ENCODE measurements at places on chromosomes 6 and 20. TPM values are rescaled to one million over a fixed set of nuclear protein-coding genes. Genes with fewer than 3 reads are reported as not detected.
A peak's percentile ranks its signal among the peaks of the same experiment; 100 is the strongest.

DNA sequence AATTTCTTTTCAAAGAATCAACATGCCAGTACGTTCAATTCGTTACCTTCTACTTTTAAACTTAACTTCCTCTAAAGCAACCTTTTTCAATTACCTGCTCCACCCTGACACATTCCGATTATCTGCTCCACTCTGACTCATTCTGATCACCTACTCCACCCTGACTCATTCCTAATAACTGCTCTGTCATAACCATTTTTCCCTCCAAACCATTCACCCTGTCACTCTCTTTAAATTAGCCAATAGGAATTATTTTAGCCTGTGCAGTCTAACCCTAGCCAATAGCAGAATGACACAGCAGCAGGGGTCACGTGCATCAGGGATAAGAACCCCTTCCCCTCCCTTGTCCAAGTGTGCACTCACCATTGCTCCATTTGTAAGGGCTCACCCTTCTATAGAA, 557.4 kb upstream of the EYS start:
- no peaks in the 10 kb centered on the region for H3K27me3 ChIP-seq
- no peak overlapping the region for H3K4me3 ChIP-seq
- DNase-seq, result no peak
- no peak overlapping the region for H3K27ac ChIP-seq

- H3K27me3 ChIP-seq, result no peaks in the 10 kb centered on the region
- peaks cover 4% of the 10 kb centered on the region for H3K4me1 ChIP-seq
- DNase-seq, result no peak
Observed at GRCh38 chr6:130853555-130854183, 26.5 kb downstream of the SMLR1 start.

- H3K4me1 ChIP-seq, result no peaks in the 10 kb centered on the region
- H3K27me3 ChIP-seq, result peaks cover 23% of the 10 kb centered on the region
- no peak overlapping the region for H3K27ac ChIP-seq
- H3K4me3 ChIP-seq, result no peak overlapping the region
- peak; percentile 15 for DNase-seq
Observed at GRCh38 chr20:137668-138490, 4.5 kb upstream of the DEFB126 start.

DNA sequence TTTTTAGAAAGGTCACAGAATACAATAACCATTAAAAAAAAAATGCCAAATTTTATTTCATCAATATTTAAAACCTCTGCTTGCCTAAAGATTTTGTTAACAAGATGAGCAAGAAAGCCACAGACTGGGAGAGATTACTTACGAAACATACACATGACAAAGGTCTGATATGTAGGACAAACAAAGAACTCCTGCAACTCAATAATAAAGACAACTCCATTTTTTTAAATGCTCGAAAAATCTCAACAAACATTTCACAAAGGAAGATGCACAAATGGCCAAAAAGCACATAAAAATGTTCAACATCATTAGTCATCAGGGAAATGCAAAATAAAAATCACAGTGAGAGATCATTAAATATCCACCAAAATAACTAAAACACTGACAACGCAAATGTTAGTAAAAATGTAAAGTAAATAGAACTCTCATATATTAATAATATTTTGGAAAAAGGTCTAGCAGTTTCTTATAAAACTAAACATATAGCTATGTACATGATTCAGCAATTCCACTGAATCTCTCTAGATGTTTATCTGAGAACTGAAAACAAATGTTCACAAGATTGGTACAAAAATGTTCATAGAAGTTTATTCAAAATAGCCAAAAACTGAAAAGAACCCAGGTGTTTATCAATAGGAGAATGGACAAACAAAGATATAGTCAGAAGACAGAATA, 10.3 kb downstream of the STK38 start:
- no peak overlapping the region for H3K4me3 ChIP-seq
- peaks cover 45% of the 10 kb centered on the region for H3K36me3 ChIP-seq

DNA sequence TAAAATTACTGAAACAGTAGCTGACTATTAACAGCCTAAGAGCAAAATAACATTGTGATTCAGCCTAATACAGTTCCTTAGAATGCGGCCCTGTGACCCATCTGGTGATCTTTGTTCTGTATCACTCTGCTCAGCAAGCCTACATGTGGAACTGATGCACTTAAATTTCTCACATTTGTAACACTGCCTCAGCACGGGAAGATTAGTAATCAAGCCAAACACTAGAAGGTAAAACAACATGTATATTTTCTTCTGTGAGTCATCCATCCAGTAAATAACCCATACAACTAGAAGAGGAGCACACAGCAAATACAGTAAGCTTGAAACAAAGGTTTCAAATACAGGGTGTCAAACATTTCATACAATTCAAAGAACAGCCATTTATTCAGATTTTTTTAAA, 189.7 kb upstream of the NOX3 start:
- H3K4me1 ChIP-seq, result peaks cover 6% of the 10 kb centered on the region
- H3K4me3 ChIP-seq, result no peak overlapping the region
- peaks cover 3% of the 10 kb centered on the region for H3K27me3 ChIP-seq
- no peaks in the 10 kb centered on the region for H3K36me3 ChIP-seq
- DNase-seq, result no peak

- peaks cover 69% of the 10 kb centered on the region for H3K4me1 ChIP-seq
- DNase-seq, result no peak
- no peaks in the 10 kb centered on the region for H3K36me3 ChIP-seq
- peak overlapping the region; percentile 55 for H3K27ac ChIP-seq
- no peaks in the 10 kb centered on the region for H3K27me3 ChIP-seq
Observed at GRCh38 chr6:31473780-31474761, 23.9 kb upstream of the MICB start.

- no peaks in the 10 kb centered on the region for H3K27me3 ChIP-seq
- no peaks in the 10 kb centered on the region for H3K36me3 ChIP-seq
- no peak overlapping the region for H3K27ac ChIP-seq
- peaks cover 12% of the 10 kb centered on the region for H3K4me1 ChIP-seq
- no peak overlapping the region for H3K4me3 ChIP-seq
Observed at GRCh38 chr6:36621371-36621855, 27.3 kb downstream of the SRSF3 start.

- H3K36me3 ChIP-seq, result no peaks in the 10 kb centered on the region
- peak; percentile 6 for DNase-seq
- H3K4me1 ChIP-seq, result no peaks in the 10 kb centered on the region
- peaks cover 13% of the 10 kb centered on the region for H3K27me3 ChIP-seq
- H3K4me3 ChIP-seq, result no peak overlapping the region
Observed at GRCh38 chr6:170097505-170098427, 193.1 kb downstream of the DLL1 start.

DNA sequence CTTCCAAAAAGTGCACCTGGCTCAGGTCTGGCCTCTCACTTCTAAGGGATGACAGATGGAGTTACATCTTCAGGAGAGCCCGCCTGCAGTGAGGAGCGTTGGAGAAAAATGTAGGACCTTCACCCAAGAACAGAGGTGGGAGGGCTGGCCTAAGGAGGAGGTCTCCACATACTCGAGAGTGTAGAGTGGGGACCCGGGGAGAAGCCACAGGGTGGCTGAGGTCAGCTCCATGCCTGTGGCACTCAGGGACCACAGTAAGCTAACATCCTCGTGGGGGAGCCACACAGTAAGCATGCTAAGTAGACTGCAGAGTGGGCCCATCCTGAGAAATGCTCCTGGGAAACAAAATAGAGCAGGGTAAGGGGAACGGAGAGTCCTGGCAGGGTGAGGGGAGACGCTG, 24.0 kb downstream of the AAR2 start:
- no peak overlapping the region for H3K4me3 ChIP-seq
- no peaks in the 10 kb centered on the region for H3K4me1 ChIP-seq
- peaks cover 7% of the 10 kb centered on the region for H3K36me3 ChIP-seq
- no peak overlapping the region for H3K27ac ChIP-seq
- no peak for DNase-seq
- H3K27me3 ChIP-seq, result no peaks in the 10 kb centered on the region

DNA sequence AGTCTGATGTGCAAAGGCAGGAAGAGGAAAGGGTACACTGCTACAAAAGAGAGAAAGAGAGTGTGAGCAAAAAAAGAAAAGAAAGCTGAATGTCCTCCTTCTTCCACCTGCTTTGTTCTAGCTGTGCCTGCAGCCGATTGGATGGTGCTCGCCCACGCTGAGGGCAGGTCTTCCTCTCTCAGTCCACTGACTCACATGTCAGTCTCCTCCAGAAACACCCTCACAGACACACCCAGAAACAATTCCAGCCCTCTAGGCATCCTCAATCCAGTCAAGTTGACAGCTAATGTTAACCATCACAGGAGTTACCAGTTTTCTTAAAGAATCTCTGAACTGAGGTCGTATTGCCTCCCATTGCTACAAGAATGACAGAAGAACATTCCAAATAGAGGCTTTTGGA, 411.9 kb upstream of the SASH1 start:
- no peak for DNase-seq
- no peak overlapping the region for H3K4me3 ChIP-seq
- no peaks in the 10 kb centered on the region for H3K4me1 ChIP-seq
- H3K36me3 ChIP-seq, result no peaks in the 10 kb centered on the region

GRCh38 chr6:116665464-116665863, 3.1 kb downstream of the ZUP1 start:
- H3K4me3 ChIP-seq, result peak overlapping the region; percentile 28
- peaks cover 48% of the 10 kb centered on the region for H3K4me1 ChIP-seq
- no peak overlapping the region for H3K27ac ChIP-seq

DNA sequence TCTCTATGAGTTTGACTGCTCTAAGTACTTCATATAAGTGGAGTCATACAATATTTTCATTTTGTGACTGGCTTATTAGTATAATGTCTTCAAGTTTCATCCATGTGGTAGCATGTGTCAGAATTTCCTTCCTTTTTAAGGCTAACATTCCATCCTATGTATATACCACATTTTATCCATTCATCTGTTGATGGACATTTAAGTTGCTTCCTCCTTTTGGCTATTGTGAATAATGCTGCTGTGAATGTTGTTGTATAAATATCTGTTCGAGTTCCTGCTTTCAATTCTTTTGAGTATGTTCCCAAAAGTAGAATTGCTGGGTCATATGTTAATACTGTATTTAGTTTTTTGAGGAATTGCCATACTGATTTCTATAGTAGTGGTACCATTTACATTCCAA, 79.5 kb downstream of the PTPRA start:
- no peaks in the 10 kb centered on the region for H3K27me3 ChIP-seq
- no peak overlapping the region for H3K4me3 ChIP-seq
- H3K27ac ChIP-seq, result no peak overlapping the region
- H3K36me3 ChIP-seq, result peaks cover 26% of the 10 kb centered on the region
- no peak for DNase-seq
- peaks cover 25% of the 10 kb centered on the region for H3K4me1 ChIP-seq

GRCh38 chr6:132795461-132795860, 3.0 kb downstream of the SLC18B1 start:
- no peak overlapping the region for H3K4me3 ChIP-seq
- H3K4me1 ChIP-seq, result peaks cover 25% of the 10 kb centered on the region
- peaks cover 15% of the 10 kb centered on the region for H3K36me3 ChIP-seq
- no peak for DNase-seq

- no peak overlapping the region for H3K27ac ChIP-seq
- H3K36me3 ChIP-seq, result no peaks in the 10 kb centered on the region
- H3K27me3 ChIP-seq, result no peaks in the 10 kb centered on the region
Observed at GRCh38 chr6:81003156-81003555, 749.3 kb downstream of the TENT5A start.

GRCh38 chr20:6152777-6153176, 29.9 kb upstream of the FERMT1 start:
- H3K4me1 ChIP-seq, result no peaks in the 10 kb centered on the region
- DNase-seq, result no peak
- peaks cover 8% of the 10 kb centered on the region for H3K27me3 ChIP-seq
- H3K4me3 ChIP-seq, result no peak overlapping the region

GRCh38 chr6:8674126-8674525, 238.8 kb upstream of the SLC35B3 start:
- no peaks in the 10 kb centered on the region for H3K36me3 ChIP-seq
- no peaks in the 10 kb centered on the region for H3K27me3 ChIP-seq

GRCh38 chr6:105313211-105313610, 89.7 kb downstream of the PREP start:
- no peak overlapping the region for H3K4me3 ChIP-seq
- peaks cover 36% of the 10 kb centered on the region for H3K36me3 ChIP-seq
- H3K27ac ChIP-seq, result no peak overlapping the region
- no peaks in the 10 kb centered on the region for H3K27me3 ChIP-seq

DNA sequence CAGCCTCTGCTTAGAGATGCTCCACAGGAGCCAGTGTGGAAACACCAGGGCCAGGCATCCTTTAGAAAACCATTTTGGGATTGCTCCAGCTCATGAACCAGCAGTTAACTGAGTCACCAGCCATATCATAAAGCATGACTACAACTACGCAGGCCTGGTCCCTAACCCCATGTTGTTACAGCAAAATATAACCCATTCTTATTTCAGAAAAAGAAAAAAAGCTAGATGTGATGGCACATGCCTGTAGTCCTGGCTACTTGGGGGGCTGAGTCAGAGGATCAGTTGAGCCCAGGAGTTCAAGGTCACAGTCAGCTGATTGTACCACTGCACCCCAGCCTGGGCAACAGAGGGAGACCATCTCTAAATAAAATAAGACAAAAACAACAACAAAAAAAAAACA, 36.8 kb downstream of the C6orf15 start:
- no peaks in the 10 kb centered on the region for H3K36me3 ChIP-seq
- no peak overlapping the region for H3K27ac ChIP-seq
- no peak for DNase-seq
- peaks cover 2% of the 10 kb centered on the region for H3K27me3 ChIP-seq
- H3K4me1 ChIP-seq, result peaks cover 9% of the 10 kb centered on the region

DNA sequence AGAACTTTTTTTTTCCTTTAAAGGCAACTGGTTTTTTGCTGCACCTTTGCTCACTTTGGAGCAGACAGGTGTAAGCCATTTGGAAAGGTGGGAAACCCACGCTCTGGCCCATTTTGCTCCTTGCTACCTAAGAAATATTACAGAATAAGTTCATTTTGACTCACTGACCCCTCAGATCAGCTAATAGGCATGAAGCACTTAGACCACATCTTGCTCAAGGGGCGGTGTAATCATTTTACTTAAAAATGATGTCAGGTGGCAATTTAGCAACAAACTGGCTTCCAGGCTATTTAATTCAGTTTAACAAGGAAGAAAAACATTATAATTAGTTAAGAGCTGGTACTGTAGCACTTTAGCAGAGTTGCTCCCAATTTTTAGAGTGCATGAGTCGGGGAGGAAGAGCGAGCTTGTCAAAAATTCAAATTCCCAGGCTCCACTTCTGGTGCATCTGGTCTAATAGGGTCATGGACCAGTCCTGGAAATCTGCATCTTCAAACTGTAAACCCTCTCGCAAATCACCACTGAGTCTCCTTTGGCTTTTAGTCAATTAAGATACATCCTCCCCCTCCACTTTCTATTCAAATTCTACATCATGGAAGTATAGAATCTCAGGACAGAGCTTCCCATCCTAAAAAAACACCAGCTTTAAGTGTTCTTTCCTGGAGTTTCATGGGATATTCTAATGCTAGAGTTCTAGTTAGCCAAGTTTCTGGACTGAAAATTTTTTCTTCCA, 38.2 kb downstream of the JAG1 start:
- no peak overlapping the region for H3K27ac ChIP-seq
- H3K4me3 ChIP-seq, result no peak overlapping the region
- no peaks in the 10 kb centered on the region for H3K4me1 ChIP-seq
- H3K27me3 ChIP-seq, result no peaks in the 10 kb centered on the region
- H3K36me3 ChIP-seq, result no peaks in the 10 kb centered on the region

- peak; percentile 17 for DNase-seq
- H3K27ac ChIP-seq, result peak overlapping the region; percentile 63
Observed at GRCh38 chr6:163457637-163458561, 43.4 kb downstream of the QKI start.

- peaks cover 47% of the 10 kb centered on the region for H3K36me3 ChIP-seq
- peaks cover 70% of the 10 kb centered on the region for H3K4me1 ChIP-seq
- H3K27me3 ChIP-seq, result no peaks in the 10 kb centered on the region
- H3K4me3 ChIP-seq, result no peak overlapping the region
- DNase-seq, result peak; percentile 40
Observed at GRCh38 chr6:89952105-89952671, 57.9 kb downstream of the GJA10 start.

GRCh38 chr6:96466147-96466863, 55.3 kb upstream of the UFL1 start:
- H3K36me3 ChIP-seq, result no peaks in the 10 kb centered on the region
- no peak for DNase-seq
- peaks cover 2% of the 10 kb centered on the region for H3K27me3 ChIP-seq

OPRM1 gene
- not detected for total RNA-seq

RAB32 gene
- total RNA-seq, result 0.24 TPM

All from activated CD4-positive, alpha-beta memory T cell treated with anti-CD3 and anti-CD28 coated beads for 36 hours (primary cell).